ENCODE measurements at places on chromosomes 7 and 10.

DNA sequence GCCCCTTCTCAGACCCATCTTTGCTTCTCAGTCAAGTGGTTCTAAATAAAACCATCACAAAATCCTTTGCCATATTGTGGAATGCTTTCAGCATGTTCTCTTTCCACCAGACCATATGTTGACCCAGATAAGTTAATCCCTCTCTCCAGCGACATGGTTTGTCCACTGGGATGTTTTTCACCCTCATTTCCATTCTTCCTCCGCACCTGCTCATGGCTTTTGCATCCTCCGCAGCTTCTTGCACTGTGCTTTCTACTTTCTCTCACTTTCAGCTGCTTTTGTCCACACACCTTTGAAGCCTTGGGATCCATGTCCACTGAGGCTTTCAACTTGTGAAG, 52.3 kb upstream of the WAC start:
- no peak for DNase-seq

GRCh38 chr7:14690075-14690474, 212.5 kb downstream of the DGKB start:
- DNase-seq: no peak

- DNase-seq: peak; percentile 69
Measured at GRCh38 chr7:114879554-114879953, 42.3 kb upstream of the MDFIC start.

GRCh38 chr10:75774783-75775490, 343.5 kb downstream of the LRMDA start:
- no peak for DNase-seq

DNA sequence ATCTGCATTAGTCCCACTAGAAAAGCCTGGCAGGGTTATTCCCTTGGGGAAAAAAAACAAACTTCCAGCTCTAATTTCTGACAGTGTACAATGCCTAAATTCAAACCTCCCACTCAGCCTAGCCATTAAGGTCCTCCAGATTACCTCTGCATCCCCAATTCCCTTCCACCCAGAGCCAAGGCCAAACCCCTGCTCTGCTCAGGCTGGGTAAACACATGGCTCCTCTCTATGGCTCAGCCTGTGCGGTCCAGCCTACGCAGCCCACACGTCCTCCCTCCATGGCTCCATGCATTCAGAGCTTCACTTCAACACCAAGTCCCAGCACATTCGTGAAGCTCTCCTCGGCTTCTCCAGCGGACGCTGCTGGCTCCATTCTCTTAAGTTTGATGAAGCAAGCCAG, 5.2 kb downstream of the DLG5 start:
- DNase-seq: no peak

GRCh38 chr10:94524146-94524545, 21.4 kb upstream of the HELLS start:
- no peak for DNase-seq

DNA sequence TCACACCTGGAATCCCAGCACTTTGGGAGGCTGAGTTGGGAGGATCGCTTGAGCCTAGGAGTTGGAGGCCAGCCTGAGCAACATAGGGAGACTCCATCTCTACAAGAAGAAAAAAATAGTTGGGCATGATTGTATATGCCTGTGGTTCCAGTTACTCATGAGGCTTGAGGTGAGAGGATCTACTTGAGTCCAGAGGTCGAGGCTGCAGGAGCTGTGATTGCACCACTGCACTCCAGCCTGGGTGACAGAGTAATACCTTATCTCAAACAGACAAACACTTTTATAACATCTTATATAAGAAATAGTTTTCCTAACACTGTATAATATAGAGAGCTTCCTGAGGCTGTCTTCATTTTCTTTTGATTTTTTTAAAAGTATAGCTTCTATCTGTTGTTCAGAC, 448.4 kb upstream of the COBL start:
- DNase-seq: no peak

DNA sequence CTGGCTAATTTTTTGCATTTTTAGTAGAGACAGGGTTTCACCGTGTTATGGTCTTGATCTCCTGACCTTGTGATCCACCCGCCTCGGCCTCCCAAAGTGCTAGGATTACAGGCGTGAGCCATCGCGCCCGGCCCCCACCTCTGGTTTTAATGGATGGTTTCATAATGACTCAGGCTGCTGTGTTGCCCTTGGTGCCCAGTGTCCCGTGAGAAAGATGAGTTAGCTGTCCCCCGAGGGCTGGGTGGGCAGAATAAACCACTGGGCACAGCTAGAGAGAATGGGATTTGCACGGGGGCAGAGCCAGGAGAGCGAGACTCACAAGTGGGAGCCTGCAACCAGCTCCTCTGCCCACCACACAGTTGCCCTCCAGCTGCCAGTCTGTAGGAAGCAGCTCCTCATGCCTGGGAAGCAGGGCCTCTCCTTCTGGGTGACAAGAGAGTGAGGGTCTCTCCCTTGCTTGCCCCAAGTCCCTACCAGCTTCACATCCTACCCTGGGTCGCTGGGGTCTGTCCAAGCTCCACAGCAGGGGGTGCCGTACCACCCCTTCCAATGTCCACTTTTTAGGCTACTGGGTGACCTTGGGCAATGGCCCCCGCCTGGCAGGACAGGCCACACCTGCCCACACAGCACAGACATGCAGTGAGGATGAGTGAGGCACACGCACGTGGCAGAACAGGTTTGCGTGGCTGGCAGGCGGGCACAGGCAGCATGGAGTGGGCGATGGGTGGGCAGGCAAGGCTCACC, 16.1 kb upstream of the NDST2 start:
- no peak for DNase-seq

- no peak for DNase-seq
Measured at GRCh38 chr7:8881916-8882315, 448.5 kb downstream of the NXPH1 start.

- DNase-seq: no peak
Measured at GRCh38 chr10:94320285-94320914, 42.3 kb downstream of the NOC3L start.

DNA sequence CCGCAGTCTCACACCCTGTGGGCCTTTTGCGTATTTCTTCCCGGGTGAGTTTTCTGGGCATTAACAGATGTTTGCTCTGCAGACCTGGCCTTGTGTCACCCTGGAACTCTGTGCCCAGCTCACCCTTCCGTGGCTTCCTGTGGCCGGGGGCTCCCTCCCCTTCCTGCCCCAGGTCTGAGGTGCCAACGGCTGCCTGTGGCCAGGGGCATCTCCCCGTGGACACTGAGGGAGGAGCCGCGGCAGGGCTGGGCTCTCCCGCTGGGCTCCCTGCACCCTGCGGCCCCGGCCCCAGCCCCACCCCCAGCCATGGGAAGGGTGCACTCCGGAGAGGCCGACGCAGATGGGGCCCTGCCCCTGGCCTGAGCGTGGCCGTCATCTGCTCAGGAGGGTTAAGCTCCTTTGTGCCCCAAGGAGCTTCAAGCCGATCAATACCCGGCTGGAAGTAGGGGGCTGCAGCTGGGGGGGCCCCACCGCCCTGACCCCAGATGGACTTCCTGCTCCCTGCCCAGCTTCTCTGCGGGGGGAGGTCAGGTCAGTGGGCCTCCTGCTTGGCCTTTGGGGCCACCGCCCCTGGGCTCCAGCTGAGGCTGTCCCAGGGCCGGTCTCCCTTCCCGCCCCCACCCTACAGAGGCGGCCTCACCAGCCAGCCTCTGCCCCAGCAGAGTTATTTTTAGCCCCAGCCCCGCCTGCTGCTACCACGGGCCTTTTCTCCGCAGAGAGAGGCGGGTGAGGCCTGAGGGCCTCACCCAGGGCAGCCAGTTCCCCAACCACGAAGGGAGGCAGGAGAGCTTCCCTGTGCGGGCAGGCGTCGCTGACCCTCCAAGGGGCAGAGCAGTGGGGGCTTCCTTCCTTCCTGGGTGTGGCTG, 24.2 kb downstream of the PWWP2B start:
- no peak for DNase-seq

- DNase-seq: no peak
Measured at GRCh38 chr10:70820976-70821750, 5.4 kb downstream of the SGPL1 start.

- no peak for DNase-seq
Measured at GRCh38 chr7:139860090-139860775, 31.2 kb downstream of the TBXAS1 start.

DNA sequence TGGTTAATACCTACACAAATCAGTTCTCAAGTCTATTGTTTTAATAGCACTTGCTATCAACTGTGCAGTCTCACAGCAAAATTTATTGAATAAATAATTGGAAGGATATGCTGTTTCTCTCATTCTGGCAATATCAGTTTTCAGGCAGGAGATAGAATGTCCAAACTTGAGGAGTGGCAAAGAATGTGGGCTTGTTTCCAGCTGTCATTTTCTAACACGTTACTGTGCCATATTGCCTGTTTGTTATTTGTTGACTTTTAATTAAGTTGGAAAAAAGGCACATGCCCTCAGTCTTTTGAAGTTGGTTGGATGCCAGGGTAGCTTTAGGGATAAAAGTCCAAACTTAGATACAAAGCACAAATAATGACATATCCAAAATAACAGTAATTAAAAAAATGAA, 52.2 kb downstream of the MAGI2 start:
- no peak for DNase-seq

DNA sequence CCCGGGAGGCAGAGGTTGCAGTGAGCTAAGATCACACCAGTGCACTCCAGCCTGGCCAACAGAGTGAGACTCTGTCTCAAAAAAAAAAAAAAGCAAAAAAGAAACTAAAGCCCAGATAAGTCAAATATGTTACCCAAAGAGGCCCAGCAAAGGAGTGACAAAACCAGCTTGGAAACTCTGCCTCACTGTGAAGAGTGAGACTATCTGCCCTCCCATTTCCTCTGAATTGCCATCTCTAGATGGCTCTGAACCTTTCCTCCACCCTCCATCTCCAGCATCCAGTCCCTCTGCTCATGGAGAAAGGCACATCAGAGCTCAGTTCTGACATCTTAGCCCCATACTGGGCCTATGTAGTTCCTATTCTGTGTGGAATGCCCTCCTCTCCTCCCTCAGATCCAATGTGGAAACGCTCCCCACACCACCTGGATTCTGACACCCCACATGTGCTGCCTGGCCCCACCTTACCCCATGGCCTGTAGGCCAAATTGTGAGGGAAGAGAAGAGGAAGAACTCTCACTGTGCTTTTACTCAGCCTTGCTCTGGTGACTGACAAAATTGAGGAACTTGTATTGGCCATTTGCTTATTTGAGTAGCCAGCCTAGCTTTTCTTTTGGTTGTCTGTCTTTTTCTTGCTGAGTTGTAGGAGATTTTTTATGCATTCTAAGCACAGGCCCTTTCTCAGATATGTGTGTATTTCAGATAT, 18.0 kb upstream of the NUDCD3 start:
- no peak for DNase-seq

DNA sequence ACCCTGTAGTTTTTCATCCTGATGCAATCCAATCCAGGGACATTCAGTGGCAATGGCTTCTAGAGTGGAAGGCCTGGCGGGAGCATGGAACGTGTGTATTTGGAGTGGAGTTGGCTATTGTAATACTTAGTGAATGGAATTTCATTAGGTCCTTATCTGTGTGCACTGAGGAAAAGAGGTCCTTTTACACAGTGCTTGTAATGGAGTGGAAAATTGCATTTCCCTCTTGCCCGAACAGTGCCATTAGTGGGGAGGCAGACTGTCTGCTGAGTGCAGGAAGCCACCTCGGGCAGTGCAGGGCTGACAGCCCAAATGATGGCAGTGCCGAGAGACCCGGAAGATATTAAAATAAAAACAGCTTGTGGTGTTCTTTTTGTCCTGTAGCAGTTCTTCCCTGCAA, 786.6 kb downstream of the LRMDA start:
- no peak for DNase-seq

DNA sequence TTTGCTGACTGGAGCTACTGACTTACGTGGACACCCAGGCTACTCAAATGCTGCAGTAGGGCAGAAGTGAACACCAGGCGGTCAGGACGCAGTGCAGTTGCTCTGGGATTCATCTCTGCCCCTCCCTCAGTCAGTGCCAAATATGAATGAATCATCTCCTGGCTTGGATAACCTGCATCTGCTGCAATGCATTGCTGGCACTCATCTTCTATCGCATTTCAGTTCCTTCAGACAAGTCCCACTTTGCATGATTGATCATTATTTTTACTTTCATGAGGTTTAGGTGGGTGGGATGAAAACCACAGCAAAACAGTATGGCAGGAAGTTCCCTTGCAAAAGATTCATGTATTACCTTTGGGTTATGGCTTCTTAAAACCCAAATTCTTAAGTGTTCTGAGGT, 224.6 kb upstream of the NRP1 start:
- DNase-seq: peak; percentile 63

DNA sequence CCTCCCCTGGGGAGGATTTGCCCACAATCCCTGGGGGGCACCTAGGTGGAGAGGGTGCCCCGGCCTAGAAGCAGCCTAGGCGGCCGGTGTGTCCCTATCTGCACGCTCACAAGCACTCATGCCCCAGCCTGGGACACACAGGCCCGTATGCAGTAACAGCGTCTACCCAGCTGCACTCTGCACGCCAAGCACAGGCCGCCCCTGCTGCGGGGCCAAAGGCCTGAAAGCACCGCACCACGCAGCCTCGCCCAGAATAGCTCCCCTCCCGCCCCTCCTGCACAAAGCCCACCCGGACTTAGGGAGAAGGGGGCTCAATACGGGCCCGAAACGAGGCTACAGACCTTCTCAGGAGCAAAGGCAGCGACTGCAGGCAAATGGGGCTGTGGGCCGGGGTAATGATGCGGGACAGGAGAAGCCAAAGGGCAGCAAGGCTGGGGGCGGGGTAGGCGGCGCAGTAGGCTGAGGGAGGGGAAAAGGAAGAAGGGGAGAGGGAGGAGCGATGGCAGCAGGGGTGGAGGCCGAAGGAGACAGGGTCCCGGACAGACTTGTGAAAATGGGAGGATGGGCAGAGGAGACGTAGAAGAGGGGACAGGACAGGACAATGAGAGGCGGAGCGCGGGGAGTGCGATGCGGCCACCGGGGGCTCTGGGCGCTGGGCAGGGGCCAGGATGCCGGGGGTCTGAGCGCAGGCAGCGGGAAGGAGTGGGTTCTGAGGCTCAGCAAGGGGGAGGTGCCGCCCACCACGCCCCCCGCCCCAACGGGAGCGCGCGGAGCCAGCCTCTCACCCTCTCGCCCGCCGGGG, 544 bp downstream of the GPRIN2 start:
- no peak for DNase-seq

GRCh38 chr7:136594739-136595144, 273.7 kb upstream of the CHRM2 start:
- DNase-seq: no peak

DNA sequence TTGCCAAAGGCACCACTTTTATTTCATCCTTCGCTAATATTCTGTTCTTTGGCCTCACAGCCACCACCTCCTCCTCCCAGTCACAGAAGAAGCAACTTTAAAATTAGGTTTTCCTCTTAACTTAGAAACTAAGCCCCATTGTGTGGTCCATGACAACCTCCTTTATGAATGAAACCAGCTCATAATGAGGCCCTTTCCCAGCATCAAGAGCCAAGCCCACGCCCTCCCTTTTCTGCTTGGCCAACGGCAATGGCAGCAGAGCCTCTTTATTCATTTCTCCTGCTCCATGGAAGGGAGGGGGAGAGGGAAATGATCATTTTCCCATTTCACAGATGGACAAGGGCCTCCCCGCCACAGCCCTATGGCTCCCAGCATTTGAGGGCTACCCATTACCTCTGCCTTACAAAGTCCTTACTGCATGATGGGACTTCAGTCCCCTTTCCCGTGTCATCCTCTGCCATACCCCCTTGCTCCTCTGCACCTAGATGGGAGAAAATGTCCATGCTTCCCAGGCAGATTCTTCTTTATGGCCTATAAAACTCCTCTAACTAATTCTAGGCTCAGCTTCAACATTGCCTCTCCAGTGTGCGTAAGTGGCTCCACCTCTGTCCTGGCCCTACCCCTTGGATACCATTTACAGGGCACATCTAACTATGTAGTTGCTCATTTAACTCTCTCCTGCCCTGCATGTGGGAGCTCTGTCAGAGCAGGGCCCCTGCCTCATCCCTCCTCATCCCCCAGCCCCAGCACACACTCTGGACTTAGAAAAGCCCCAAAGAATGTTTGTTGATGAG, 475.5 kb downstream of the RPS24 start:
- no peak for DNase-seq

- DNase-seq: no peak
Measured at GRCh38 chr7:32532086-32532485, 36.8 kb downstream of the AVL9 start.

All from AG09319 (cell line).